Activated T-cell treated with anti-CD3 and anti-CD28 coated beads, Interleukin-2, amount 50 U/mL, for 24 hours (primary cell): ENCODE measurements at places on chromosomes 16 and 17.

GRCh38 chr17:8909586-8910270 is 42.3 kb upstream of the PIK3R6 start:
- DNase-seq = no peak

- DNase-seq = no peak
Observed at GRCh38 chr16:22955461-22956070, 141.6 kb downstream of the HS3ST2 start.

GRCh38 chr17:62689441-62690167 is 62.1 kb downstream of the MRC2 start:
- DNase-seq = no peak

GRCh38 chr16:83802135-83802534 is 5.6 kb upstream of the HSBP1 start:
- DNase-seq = no peak

DNA sequence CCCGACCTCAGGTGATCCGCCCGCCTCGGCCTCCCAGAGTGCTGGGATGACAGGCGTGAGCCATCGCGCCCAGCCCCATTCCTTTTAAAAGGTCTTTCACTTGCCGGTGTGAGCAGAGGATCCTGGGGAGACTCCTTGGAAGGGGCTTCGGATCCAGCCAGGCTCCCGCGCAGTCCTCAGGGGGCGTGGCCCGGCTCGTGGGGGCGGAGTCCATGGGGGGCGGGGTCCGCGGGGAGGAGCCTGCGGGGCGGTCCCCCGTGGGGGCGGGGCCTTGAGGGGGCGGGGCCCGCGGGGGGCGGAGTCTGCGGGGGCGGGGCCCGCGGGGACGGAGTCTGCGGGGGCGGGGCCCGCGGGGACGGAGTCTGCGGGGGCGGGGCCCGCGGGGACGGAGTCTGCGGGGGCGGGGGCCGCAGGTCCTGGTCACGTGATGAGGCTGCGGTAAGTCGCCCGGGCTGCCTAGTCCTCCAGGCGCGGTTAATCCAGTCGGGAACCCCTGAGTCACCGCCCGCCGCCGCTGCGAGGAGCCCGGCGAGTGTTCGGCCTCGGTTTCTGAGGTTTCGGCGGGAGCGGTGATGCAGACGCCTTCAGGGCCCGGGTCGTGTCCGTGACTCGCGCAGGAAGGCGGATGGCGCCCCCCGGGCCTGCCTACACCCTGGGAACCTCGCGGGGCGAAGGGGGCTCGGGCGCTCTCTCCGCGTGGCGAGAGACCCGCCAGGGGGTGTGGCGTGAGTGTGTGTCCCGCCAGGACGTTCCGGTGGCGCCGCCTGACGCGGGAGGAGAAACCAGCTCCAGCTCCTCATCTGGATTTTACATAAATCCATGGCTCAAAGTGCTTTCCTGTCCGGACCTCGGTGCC is 23.6 kb upstream of the ABR start:
- DNase-seq = peak; percentile 55

DNA sequence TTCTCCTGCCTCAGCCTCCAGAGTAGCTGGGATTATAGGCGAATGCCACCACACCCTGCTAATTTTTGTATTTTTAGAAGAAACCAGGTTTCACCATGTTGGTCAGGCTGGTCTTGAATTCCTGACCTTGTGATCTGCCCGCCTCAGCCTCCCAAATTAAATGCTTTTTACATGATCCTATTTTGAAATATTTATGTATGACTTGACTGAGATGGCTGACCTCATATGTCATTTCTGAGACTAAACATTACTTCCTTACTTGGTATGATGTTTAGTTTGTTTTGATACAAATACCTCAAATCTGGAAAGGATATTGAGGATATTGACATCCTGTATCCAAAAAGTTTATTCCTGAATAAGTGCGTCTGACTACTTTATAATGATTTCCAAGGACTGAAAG is 11.9 kb downstream of the CALCOCO2 start:
- no peak for DNase-seq

DNA sequence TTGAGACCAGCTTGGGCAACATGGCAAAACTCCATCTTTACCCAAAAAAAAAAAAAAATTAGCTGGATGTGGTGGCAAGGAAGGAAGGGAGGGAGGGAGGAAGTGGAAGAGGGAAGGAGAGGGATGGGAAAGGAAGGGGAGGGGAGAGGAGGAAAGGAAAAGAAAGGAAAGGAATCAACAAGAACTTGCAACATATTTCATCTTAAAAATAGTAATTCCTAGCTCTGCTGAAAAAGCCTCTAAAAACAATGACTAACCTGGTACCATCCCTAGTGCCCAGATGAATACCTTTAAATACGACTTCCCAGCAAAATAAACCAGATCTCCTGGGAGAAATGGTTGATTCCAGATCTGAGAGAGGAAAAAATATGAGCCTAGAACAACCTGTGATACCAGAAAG is 27.1 kb upstream of the MNT start:
- no peak for DNase-seq

DNA sequence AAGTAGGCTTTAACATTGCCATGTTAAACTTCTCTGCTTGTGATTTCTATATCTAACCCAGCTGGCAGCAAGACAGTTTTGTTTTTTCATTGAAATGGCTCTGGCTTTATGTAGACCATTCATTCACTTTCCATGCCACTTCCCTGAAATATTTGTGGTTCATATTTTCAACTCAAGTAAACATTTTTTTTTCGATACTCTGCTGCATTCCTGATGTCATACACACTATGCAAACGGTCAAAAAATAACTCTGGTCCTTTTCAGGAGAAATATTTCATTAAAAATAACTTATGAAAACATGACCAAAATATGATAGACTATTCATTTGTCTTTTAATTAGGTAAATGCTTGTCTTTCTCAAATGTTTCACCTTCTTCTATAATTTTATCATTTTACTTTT is 116.3 kb downstream of the USP22 start:
- no peak for DNase-seq

- no peak for DNase-seq
Observed at GRCh38 chr16:69110406-69110805, 5.0 kb downstream of the HAS3 start.

GRCh38 chr16:20026361-20027072 is 47.2 kb downstream of the GPR139 start:
- no peak for DNase-seq

DNA sequence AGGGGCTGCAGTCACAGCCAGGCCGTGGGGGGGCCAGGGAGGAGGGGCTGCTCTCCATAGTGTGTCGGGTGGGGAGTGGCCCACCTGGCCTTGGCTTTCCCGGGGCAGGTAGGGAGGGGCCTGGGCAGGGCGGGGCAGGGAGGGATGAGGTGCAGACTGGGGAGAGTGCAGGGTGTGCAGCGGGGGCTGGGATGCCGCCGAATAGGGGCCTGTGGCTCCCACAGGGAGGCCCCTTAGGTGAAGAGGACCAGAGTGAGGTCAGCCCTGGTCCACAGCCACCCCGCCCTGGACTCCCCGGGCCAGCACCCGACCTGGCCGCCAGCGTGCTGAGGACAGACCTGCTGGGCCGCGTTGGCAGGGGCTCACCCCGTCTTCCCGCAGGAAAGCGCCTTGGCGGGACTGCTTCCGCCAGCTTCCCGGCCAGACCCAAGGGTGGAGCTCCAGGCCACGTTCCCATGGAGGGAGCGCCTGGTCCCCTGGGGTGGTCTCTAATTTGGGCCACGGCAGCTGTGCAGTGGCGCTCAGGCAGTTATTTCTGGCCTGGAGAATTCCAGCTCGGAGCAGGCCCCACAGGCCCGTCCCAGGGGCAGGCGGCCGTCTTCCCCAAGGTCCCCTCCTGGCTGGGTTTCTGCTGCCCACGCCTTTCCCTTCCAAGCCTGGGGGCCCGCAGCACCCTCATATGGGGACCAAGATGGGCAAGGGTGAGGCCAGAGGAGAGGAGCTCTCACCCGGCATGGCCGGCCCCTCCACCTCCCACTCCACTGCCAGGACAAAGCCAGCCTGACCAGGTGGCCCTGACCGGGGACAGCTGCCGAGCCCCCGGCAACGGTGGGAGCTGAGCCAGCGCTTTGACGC is 27.9 kb downstream of the CACNA1H start:
- no peak for DNase-seq

GRCh38 chr17:75765981-75766380 is 989 bp upstream of the GALK1 start:
- DNase-seq = no peak

- DNase-seq = peak; percentile 52
Observed at GRCh38 chr17:7191571-7192270, 12.6 kb upstream of the ASGR1 start.

DNA sequence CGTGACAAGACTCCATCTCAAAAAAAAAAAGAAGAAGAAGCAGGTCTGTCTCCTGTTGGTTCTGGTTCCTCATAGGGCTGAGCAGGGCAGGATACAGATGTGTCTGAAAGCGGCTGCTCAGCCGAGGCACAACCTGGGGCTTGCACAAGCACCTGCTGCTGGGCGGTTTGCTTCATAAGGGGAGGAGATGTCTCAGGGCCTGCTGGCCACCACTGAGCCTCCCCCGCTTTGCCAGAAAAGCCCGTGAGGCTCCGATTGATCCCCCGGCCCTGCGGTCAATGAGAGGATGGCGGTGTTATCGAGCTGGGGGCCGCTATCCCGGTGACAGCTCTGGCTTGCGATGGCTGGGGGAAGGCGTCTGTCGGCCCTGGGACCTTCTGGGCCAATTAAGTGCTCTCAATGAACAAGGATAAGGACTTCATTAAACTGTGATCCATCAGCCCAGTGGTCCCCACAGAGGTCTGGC is 162.0 kb downstream of the SDK2 start:
- DNase-seq = no peak
